ENCODE measurements at places on chromosomes 6 and 20.

- no peak for DNase-seq
Measured at GRCh38 chr6:33189625-33190448, 2.4 kb downstream of the COL11A2 start.

- no peak for DNase-seq
Measured at GRCh38 chr6:38739532-38739931, 24.4 kb downstream of the DNAH8 start.

- DNase-seq, result no peak
Measured at GRCh38 chr6:128500014-128500413, 20.4 kb downstream of the PTPRK start.

- DNase-seq, result no peak
Measured at GRCh38 chr6:70285201-70285600, 17.7 kb downstream of the COL9A1 start.

- no peak for DNase-seq
Measured at GRCh38 chr6:56652231-56652630, 9.5 kb upstream of the DST start.

GRCh38 chr6:70051197-70052124 is 185.1 kb downstream of the COL19A1 start:
- no peak for DNase-seq

DNA sequence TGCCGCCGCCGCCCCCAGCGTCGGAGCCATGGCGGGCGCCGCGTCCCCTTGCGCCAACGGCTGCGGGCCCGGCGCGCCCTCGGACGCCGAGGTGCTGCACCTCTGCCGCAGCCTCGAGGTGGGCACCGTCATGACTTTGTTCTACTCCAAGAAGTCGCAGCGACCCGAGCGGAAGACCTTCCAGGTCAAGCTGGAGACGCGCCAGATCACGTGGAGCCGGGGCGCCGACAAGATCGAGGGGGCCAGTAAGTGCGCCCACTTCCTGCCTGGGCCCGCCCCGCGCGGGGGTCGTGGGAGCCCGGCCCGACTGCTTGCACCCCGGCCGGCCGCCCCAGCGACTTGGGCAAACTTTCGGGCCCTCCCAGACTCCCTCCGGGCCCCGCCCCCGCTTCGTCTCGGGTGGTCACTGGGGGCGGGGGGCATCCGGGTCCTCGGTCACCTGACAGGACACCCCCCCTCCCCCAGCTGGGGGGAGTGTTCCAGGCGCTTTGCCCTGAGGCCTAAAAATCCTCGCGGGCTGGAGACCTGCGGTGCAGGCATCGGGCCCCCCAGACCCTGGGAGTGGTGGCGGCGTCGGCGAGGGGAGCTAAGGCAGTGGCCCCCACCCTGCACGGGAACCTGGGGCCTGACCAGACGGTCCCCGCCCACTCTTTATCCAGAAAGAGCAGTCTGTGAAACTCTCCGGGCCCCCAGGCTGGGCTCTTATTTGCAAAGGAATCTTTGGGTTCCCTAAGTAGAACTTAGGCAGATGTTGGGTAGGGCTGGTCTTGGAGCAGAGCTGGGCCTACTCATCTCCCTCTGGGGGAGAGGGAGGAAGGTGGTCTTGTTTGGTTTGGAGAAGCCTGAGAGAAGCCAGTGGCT is 501 bp downstream of the PLCG1 start:
- peak; percentile 85 for DNase-seq

- DNase-seq, result no peak
Measured at GRCh38 chr20:54179946-54180345, 6.2 kb upstream of the CYP24A1 start.

- DNase-seq, result no peak
Measured at GRCh38 chr6:152696522-152696921, 1.2 kb upstream of the MYCT1 start.

DNA sequence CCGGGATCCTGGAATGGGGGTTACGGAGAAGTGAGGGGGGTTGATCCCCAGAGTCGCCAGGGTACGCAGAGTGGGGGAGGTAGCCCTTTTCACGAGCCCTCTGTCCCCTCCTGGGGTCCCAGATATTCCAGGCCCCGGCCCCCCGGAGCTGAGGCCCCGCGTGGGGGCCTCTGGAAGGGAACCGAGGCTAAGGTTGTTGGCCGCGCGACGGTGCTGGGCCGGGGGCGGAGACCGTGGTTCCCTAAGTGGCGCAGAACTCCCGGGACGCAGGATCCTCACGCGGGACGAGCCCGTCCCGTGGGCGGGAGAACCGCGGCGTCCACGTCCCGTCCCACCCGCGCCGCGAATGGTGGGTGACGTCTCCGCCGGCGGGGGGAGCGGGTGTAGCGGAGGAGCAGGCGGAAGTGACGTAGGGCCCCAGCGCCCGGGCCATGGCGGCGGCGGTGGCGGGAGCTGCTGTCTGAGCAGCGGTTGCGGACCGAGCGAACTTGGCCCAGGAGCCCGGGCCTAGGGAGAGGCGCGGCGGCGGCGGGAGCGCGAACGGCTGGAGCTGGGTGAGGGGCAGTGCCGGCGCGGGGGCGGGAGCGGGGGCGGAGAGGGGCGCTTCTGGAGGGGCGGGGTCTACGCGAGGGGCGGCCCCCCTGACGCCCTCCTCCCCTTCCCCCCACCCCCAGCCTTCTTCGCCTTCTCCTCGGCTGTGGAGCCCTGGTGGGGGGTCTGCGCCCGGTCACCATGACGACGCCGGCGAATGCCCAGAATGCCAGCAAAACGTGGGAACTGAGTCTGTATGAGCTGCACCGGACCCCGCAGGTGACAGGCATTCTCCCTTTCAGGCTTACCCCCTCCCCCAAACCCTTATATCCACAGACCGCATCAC is at the start of gene RING1:
TSS of gene RING1 (plus strand) at position 410 of the 877 bp plus-strand sequence. CDS start at position 733, 323 bp downstream.
- DNase-seq, result peak; percentile 88

DNA sequence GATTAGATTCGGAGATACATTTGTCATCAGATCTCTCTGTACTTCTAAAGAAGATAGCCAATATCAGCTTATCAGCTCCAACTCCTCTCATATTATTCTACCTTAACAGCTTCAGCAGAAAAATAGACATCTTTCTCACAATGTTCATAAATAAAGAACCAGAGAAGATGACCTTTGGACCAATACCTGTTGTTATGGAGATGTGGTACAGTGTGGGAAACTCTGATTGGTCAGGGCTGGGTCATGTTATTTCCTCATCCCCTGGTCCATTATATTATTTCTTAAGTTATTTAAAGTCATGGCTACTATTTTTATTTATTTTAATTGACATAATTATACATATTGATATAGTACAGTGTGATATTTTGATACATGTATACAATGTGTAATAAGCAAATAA is 35.9 kb upstream of the POLR1H start:
- DNase-seq, result no peak

DNA sequence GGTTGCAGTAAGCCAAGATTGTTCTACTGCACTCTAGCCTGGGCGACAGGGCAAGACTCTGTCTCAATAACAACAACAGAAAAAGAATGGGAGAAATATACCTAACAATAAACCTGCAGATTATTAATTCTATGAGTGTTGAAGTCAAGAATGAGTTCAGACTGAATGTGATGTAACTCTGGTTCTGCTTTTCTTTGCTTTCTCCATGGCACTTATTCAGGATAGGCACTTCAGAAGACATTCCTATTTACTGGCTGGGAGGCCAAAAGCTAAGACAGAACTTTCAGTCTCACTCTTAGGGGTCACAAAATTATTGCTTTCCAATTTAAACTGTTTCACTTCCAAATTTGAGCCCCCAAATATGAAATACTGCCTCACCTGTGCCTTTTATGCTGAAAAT is 15.7 kb upstream of the PRIM2 start:
- DNase-seq, result no peak

DNA sequence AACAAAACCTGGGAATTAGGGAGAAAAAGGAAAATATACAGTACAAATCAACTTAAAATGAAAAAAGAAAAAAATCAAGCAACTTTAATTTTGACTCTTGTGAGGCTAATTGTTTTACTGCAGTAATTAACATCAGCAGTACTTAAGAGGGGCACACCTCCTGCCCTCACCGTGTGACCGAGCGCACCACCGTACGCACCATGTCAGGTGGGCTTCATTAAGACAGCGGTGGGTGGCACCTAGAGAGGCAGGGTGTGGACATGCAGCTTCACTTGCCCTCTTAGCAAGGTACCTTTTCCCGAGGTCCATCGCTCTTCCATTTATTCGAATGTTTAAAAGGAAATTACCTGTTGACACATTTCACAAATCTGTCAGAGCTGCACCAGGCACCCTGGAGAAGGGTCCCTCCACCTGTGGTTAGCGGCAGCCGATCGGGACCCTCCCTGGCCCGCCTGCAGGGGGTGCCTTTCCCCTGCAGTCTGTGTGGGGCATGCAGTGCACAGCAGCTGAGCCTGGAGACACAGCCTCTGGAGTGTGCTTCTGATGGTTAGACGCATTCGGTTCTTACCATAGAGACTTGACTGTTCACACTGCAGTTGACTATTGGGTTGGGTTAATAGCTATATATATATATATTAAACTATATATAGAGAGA is 184.1 kb downstream of the TMEM242 start:
- DNase-seq, result no peak

DNA sequence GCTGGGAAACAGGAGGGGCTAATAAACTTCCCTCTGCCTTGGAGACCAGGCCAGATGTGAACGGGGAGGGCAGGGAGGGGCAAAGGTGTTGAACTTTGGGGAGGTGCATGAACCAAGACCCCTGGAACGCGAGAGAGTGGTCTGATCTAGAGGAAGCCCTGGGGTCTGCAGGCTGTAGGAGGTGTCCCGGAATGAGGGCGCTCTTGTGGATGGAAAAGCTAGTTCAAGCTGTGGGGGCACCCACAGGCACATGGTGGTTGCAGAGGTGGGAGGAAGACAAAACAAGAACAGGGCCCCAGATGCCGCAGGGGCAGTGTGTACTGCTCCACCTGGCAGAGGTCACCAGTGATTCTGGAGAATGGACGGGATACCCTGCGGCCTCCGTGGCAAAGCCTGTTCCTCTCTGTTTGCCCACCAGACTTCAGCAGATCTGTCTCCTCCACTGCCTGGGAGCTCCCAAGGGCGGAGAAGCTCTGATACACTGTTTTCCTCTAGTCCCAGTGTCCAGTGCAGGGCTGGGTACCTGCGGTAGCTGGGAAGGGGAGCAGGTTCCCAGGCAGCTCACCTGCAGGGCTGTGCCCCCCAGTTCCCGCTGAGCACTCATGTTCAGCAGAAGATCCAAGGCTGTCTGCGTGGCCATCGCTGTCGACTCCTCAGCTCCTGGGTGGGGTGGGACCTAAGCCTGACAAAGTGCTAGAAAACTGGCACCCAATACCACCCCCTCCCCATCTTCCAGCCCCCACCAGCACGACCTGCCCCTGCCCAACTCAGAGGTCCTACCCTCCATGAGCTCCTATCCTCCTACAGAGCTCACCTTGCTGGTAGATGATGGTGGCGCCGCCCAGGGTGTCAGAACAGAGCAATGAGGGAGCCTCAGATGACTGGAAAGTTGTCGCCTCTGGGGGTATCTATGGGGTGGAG is 14.7 kb downstream of the ZNF335 start:
- no peak for DNase-seq

DNA sequence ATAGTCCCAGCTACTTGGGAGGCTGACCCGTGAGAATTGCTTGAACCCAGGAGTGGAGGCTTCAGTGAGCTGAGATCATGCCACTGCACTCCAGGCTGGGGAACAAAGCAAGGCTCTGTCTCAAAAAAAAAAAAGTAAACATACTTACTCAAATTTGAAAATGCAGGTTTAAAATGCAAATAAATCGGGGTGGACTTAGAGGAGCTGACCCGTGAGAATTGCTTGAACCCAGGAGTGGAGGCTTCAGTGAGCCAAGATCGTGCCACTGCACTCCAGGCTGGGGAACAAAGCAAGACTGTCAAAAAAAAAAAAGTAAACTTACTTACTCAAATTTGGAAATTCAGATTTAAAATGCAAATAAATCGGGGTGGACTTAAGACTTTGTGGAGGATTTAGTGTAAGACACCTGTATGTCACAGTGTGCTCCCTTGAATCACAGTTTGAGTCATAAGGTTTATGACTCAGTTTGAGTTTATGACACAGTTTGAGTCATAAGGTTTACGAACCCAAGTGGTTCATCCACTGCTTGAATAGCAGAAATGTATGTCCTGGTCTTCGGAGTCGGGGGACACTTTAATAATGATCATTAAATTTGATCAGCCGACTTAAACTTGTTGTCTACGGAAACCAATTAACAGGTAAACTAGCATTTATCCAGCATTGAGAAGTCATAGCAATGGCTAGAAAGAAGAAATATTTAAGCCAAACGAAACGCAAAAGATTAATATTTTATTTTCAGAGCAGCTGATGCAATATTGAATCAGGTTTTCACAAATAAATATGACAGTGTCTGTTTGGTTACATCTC is 6.8 kb upstream of the MRPS10 start:
- no peak for DNase-seq

DNA sequence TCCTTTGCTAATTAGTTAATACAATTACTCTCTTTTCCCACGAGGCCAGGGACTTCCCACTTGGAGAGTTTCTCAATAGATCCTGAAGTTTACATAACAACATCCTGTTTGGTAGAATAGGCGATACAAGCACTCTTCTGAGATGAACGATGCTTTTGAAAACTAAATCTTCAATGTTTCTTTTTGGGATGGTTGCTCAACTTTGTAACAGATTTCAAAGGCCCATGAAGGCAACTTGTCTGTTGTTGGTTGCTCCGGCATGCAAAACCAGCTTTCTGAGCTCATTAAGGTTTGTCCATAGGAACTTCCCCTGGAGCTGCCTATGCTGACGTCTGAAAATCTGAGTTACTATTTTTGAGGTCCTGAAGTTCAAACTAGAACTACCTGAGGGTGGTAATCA is 25.9 kb upstream of the ROS1 start:
- DNase-seq, result no peak

DNA sequence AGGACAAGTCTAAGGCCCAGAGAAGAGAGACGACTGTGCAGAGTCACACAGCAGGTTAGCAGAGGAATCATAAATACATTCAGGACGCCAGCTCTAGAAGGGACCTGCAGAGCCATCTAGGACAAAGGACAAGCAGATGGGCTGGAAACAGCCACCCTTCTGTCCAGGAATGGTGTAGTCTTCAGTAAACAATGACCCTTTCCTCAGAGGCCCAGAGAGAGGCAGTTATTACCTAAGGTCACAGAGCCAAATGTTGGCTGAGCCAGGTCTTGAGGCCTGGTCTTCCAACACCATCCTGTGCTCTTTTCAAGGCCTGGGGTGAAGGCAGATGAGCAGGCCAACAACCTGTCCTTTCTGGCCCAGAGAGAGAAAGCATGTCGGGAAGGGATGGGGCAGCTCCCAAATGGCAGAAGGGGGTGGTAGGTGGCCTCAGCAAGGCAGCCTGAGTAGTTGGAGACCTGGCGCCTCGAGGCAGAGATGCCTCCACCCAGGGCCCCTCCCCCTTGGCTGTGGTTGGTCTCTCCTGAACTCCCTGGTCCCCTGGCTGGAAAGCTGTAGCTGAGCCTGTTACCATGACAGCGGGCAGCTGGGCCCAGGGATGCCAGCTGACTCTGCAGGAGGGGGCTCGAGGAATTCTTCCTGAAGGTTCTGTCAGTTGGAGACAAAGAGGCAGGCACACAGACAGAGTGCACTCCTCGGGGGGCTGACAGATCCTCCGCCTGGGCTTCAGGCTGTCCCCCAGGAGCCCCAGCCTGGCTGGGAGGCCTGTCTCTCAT is 24.8 kb downstream of the EPB41L1 start:
- no peak for DNase-seq

DNA sequence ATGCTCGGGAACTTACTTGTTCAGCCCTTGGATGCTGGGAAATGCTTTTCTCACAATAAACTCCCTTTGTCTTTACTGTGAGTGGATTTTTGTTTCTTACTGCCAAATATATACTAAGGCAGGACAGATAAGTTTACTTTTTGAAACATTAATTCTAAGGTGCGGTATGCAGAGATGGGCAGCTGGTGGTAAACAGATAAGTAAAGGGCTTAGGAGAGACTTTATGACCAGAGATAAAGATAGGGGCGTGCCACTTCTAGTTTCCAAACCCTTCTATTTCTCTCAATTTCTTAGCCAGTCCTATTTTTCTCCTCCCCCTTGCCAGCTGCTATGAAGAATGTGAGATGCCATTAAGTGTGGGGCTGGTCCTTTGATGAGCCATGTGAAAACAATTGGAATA is 16.3 kb downstream of the SAMD3 start:
- no peak for DNase-seq
